Forelimb muscle (tissue), 1 donor: ENCODE measurements at places on chromosomes 5 and 9. TPM values are rescaled to one million over a fixed set of nuclear protein-coding genes. Genes with fewer than 3 reads are reported as not detected.

The PIP5K1B gene
- 1.1 TPM for polyA plus RNA-seq

DNA sequence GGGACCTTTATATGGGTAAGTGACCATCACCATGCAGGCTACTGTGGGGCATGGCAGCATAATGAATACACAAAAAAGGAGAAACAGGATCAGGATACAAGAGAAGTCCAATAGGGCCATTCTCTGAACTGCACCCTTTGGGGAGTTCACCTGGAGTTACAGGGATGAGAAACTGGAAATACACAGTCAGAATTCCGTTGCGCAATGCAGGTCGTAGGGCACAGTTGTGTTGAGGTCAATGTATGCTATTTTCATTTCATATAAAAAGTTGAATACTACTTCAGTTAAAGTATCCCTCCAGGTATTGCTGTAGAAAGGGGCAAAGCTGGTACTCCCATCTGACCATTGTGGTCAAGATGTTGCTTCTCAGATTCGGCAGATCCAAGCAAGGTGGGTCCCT lies 471.4 kb downstream of the DMRT2 start:
- no peak for DNase-seq

The CEP72 gene
- polyA plus RNA-seq = 3.5 TPM

DNA sequence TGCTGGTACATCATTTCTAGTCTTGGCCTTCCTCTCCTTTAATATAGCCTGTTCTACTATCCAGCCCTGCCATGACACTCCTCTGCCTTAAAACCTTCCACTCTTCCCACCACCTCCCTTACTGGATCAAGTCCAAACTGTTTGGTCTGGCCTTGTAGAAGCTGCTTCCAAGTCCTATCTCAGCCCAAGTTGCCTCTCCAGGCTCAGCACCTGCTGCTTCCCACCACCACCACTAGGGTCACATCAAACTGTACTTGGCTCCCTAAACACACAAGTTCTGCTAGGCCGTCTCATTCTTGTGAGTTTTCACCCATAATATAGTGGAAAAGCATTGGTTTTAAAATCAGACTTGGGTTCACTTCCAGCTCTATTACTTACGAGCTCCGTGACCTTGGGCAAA lies 1.4 kb downstream of the NDUFA8 start:
- DNase-seq = no peak
